ENCODE measurements at places on chromosomes 6 and 20. TPM values are rescaled to one million over a fixed set of nuclear protein-coding genes. Genes with fewer than 3 reads are reported as not detected.
A peak's percentile ranks its signal among the peaks of the same experiment; 100 is the strongest.

Gene HLA-DRB5
- total RNA-seq = not detected

- no peak for DNase-seq
Observed at GRCh38 chr6:15914553-15914952, 214.3 kb upstream of the MYLIP start.

Gene ASIP
- not detected for total RNA-seq

Gene CDC25B
- total RNA-seq = 8.8 TPM

GRCh38 chr6:155313602-155314091, 637 bp downstream of the TFB1M start:
- DNase-seq = no peak

Gene LIN28B
- 29.0 TPM for total RNA-seq

Gene TCP11
- total RNA-seq = not detected

- no peak for DNase-seq
Observed at GRCh38 chr20:57662456-57663240, 42.4 kb upstream of the ZBP1 start.

GRCh38 chr6:80356545-80356944, 250.1 kb downstream of the BCKDHB start:
- no peak for DNase-seq

DNA sequence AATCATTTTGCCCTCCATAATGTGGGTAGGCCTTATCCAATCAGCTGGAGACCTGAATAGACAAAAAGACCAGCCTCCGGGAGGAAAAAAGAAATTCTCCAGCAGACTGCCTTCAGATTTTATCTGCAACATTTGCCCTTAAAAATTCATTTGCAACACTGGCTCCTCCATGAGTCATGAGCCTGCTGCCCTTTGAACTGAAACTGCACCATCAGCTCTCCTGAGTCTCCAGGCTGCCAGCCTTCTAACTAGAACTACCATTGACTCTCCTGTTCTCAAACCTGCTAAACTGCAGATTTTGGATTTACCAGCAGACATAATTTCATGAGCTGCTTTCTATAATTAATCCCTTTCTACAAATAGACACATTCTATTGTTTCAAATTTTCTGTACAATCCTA, 223.9 kb upstream of the THEMIS start:
- peak; percentile 28 for DNase-seq

DNA sequence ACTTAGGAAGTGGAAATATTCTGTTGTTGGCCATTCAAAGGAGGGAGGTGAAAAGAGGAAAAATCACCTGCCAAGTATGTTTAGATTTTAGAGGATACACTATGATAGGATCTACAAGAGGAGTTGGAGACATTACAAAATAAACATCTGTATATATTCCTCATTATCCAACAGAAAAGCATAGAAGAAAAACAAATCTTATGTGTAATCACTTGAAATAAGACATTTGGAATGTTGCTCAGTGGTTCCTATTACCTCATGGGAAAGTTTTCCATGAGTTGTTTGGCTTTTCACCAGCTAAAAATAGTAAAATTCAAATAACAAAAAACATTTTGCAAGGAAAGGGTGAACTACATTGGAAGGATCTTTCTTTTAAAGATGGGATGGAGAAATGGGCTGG, 76.7 kb upstream of the CARMIL1 start:
- DNase-seq = peak; percentile 82

Gene SH3BGRL2
- 14.1 TPM for total RNA-seq

GRCh38 chr6:2524090-2524489, 226.6 kb downstream of the MYLK4 start:
- no peak for DNase-seq

DNA sequence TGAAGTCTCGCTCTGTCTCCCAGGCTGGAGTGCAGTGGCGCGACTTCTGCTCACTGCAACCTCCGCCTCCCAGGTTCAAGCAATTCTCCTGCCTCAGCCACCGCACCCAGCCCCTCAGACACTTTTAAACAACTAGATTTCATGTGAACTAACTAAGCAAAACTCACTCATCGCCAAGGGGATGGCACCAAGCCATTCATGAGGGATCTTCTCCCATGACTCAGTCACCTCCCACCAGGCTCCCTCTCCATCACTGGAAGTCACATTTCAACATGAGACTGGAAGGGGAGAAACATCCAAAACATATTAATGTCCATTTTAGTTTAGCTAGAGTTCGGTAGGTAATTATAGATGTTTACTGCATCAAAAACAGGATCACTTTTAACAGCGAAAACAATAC, 95.9 kb upstream of the PRL start:
- peak; percentile 34 for DNase-seq

DNA sequence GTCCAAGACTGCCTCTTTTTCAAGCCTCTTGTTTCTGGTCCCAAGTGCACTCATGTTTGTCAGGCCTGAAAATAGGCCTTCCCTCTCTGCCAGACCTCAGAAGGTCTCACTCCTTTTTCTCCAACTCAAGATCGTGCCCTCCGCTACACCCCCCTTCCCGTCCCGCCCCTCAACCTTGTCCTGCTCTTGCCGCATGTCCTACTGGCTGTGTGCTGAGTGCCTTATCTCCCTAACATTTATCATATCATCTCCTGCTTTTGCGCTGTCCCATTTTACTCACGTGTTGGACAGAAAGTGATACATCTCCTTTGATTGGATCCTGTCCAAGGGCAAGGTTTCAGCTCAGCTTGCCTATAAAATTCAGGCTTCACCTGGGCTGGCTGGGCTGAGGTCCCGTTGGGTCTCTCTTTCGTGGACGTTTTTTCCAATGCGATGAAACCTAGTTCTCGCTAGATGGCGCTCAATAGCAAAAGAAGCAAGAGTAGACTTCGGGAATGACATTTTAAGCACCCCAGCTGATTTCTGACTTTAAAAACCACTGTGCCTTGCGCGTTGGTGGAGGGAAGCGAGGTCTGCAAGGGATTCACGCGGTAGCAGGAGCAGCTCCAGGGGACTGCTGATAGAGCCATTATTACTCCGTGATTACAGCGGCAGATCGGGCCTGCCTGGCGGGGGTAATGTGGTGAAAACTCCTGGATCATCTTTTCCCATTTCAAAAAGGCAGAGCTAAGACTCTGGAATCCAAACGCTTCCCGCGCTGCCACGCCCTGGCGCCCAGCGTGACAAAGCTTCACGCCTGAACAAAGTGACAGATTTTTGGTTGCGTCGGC, 137.6 kb downstream of the IMPG1 start:
- peak; percentile 66 for DNase-seq

DNA sequence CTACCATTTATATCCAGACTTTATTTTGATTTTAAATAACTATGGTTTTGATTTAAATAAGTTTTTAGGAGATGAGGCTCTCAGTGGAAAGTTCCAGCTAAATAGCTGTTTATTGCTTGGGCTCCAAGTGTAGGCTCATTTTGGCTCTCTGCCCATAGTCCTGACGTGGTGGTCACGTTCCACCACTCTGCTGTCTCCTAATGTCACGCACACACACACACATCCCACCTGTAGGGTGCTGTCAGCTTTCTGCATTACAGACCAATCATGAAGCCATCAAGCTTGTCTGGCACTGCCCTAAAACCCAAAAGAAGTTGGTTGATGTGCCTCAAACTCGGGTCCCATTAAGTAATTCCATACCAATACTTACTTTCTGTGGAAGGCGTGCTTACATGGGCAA, 45.4 kb downstream of the PANK2 start:
- no peak for DNase-seq

Gene DCBLD1
- total RNA-seq = 36.8 TPM

Gene CCN6
- not detected for total RNA-seq

DNA sequence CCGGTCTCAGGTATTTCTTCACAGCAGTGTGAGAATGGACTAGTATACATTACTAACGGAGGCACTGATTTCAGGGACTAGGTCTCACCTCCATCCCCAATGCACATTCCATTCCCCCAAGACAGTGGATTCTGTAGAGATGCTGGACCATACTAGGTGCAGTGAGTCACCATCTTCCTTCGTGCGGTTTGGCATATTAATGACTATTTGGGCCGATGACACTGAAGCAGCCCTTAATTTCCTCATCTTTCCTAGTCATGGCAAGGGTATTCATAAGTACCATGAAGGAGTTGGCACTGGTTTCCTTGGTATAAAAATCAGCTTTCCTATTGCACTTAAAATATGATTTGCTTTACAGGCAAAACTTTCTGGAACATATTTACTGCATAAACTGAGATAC, 121.4 kb upstream of the TRAF3IP2 start:
- DNase-seq = peak; percentile 97

Gene TSPO2
- total RNA-seq = not detected

DNA sequence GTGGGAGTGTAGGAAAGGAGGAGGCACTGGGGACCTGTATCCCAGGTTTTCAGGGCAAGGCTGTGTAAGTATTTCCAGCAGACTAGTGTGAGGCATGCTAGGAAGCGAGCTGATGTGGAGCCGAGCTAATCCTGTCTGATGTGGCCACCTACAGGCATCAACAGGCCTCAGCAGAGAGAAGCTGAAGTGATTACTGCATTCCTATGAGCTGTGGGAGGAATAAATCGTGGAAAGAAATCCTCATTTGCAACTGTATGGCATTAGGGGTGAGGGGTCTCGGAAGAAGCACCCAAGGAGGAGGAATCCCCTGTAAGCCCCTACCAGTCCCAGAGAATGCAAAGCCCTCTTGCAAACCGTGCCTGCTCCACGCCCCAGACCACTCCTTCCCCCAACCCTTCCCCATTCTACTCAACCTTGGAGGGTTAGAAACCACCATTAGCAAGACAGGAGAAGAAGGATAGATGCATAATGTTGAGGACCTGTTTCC, 41.6 kb downstream of the C6orf15 start:
- peak; percentile 64 for DNase-seq

Gene PACRG
- total RNA-seq = 0.72 TPM

Gene LHFPL5
- not detected for total RNA-seq

GRCh38 chr6:1624851-1625781, 15.4 kb downstream of the FOXC1 start:
- peak; percentile 36 for DNase-seq
